Suppressor macrophage (primary cell): ENCODE measurements at places on chromosomes 6 and 20.

GRCh38 chr20:16711661-16712258, 18.1 kb upstream of the SNRPB2 start:
- DNase-seq = no peak

- DNase-seq = peak; percentile 51
Observed at GRCh38 chr6:107684996-107685395, 139.1 kb downstream of the SCML4 start.

DNA sequence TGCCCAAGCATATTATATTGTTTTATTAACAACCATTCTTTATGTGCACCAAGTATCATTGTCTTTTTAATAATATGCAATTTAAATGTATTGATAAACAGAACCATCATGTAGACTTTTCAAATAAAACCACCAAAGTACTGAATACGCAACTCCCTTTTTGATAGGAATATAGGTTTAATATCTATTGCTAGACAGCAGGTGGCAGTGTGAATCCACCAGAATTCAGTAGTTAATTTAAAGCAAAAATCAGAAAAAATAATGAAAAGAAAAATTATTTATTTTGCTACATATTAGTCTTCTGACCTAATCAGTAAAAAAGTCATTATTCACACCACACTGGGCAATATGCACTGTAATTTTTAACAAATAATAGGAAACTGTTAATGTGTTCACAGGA, 143.7 kb downstream of the KLHL32 start:
- no peak for DNase-seq

GRCh38 chr6:139290787-139291311, 949 bp downstream of the TXLNB start:
- peak; percentile 89 for DNase-seq

DNA sequence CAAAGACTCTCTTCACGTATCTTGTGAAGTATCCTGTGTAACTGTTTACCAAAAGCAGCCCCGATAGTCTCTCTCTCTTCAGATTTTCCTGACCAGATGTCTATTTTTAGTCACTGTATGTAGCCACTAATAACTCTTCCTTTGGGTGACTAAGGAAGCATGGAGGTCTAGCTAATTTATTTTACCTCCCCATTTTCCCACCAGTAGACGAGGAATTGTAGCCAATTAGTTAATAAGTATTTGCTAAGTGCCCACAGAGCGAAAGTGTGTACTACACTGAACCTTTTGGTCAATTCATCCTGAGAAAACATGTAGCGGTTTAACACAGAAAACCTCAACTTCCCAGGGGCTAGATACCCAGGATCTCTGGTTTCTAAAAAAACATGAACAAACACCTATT, 180.6 kb downstream of the TBX18 start:
- no peak for DNase-seq

DNA sequence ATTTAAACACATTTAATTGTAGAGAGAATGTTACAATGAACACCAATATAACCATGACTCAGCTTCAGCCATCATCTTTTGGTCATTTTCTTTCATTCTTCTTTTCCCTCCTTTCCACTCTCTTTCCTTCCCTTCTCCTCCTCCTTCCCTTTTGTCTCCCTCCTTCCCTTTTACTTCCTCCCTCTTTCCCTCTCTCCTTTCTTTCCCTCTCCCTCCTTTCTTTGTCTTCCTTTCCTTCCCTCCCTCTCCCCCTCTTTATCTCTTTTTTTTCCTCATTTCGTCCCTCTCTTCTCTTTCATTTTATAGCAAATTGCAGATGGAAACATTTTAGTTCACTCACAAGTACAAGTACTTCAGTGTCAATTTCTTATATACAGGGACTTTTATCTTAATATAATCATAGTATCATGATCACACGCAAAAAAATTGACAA, 1.8 kb downstream of the ZKSCAN3 start:
- DNase-seq = no peak

DNA sequence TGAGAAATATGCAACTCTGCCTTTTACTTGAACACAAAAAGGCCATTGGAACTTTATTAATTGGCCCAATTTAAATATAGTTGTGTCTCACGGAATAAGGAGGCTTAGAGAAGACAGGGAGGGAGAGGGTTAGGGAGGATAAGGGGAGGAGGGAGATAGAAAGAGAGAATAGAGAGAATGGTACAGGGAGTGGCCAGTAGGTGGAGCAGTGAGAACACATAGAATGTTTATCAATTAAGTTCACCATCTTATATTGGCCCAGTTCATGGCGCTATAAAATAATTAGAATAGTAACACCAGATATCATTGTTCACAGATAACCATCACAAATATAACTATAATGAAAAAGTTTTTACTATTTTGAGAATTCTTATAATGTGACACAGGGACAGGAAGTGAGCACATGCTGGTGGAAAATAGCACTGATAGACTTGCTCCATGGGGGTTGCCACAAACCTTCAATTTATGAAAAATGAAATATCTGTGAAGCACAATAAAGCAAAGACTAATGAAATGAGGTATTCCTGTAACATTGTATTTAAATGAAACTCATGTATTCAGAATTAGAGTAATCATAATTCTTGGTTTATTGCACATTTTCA, 374.1 kb upstream of the MANEA start:
- DNase-seq = peak; percentile 18

GRCh38 chr6:150865406-150866146, at the start of gene MTHFD1L:
MTHFD1L (plus strand) TSS chr6:150865702; CDS start chr6:150865823, 121 bp downstream.
- DNase-seq = peak; percentile 83

GRCh38 chr6:170205534-170206316, 85.2 kb downstream of the DLL1 start:
- DNase-seq = no peak

DNA sequence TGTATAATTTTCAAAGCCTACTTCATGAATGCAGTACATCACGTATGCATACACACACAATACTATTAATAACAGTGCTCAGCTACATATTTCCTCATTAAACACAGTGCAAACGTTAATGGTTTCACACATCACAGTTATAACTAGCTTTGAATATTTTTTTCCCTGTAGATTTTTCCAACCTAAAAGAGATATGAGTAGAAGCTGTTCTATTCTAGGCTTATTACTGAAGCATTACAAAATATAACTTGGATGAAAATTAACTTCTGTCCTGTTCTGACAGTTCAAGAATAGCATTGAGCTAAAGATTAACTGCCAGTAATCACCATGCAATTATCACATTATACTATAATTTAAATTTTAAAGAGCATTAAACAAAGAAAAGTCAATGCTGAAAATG, 6.2 kb downstream of the LMBRD1 start:
- DNase-seq = no peak
